AG04450 (cell line): ENCODE measurements at places on chromosomes 2 and 18.
A peak's percentile ranks its signal among the peaks of the same experiment; 100 is the strongest.

GRCh38 chr2:131584940-131585339 is 57.3 kb downstream of the CCDC74A start:
- DNase-seq: no peak

DNA sequence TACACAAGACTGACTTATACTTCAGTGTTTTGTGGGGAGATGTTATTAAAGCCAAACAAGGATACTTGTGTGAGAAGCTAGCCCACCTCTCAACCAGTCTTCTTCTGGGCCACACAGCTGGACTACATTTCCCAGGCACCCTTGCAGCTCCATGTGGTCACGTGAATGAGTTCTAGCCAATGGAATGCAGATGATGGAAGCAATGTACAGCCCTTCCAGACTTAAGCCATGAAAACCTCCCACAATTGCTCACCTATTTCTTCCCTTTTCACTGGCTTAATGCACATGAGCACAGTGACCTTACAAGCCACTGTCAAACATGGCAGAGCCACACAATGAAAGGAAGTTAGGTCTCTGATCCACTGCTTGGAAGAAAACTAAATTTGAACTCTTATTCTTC is 20.4 kb upstream of the FEZ2 start:
- peak; percentile 30 for DNase-seq

DNA sequence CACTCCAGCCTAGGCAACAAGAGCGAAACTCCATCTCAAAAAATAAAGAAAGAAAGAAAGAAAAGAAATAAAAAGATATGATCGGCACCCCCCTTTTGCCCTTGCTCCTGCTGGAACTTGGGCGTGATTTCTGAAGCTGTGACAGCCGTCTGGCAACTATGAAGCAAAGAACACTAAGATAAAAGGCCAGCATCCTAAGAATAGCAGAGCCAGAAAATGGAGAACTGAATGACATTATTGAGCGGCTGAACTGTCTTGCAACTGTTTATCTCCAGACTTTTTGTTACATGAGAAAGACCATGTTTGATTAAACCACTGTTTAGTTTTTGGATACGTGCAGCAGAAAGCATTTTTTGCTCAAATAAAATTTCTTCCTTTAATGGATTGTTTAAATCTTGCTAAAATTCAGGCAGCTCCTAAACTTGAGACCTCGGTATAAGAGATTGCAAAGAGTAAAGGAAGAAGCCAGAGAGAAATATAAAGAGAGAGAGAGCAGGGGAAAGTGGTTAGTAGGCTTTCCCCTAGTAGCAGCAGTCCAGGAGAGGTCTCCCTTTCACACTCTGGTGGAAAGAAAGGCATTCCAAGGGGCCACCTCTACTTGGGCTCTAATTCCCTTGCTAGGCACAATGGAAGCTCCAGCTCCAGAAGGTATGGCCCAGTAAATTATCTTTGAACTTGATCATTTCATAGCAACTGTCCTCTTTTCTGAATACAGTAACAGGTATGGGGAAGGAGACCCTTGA is 8.2 kb upstream of the MBD2 start:
- no peak for DNase-seq

- DNase-seq: no peak
Measured at GRCh38 chr2:175769200-175769599, 232.9 kb downstream of the LNPK start.
